Neural progenitor cell (in vitro differentiated cells): ENCODE measurements at places on chromosomes 16 and 17. TPM values are rescaled to one million over a fixed set of nuclear protein-coding genes. Genes with fewer than 3 reads are reported as not detected.

DNA sequence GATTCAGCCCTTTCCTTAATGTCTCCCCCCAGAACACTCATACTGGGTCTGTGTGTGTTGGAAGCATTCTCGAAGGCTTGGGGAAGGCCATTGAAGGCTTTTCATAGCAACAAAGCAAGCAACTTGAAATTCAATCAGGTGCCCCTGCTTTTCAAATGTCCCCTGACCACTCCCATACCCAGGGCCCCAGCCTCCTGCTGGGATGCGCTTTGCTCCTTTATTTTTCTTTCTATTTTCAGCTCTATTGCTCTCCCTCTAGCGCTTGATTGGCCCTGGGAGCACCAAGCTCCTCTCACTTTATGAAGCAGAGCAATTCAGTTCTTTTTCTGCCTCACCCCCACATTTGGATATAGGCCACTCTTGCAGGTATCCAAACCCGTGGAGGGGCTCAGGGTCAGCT lies 92.0 kb downstream of the WSCD1 start:
- no peaks in the 10 kb centered on the region for H3K36me3 ChIP-seq
- H3K4me3 ChIP-seq: no peak overlapping the region
- no peaks in the 10 kb centered on the region for H3K27me3 ChIP-seq
- H3K27ac ChIP-seq: no peak overlapping the region
- DNase-seq: peak; percentile 28

- no peaks in the 10 kb centered on the region for H3K4me1 ChIP-seq
- no peak overlapping the region for H3K4me3 ChIP-seq
- H3K27me3 ChIP-seq: no peaks in the 10 kb centered on the region
- no peak overlapping the region for H3K27ac ChIP-seq
Measured at GRCh38 chr16:12500771-12501170, 302.9 kb downstream of the CPPED1 start.

- H3K4me1 ChIP-seq: peaks cover 21% of the 10 kb centered on the region
- H3K4me3 ChIP-seq: no peak overlapping the region
- H3K27ac ChIP-seq: no peak overlapping the region
- peaks cover 13% of the 10 kb centered on the region for H3K27me3 ChIP-seq
Measured at GRCh38 chr17:332558-333322, 19.9 kb downstream of the RPH3AL start.

GRCh38 chr16:6427621-6428020 lies 905.0 kb upstream of the RBFOX1 start:
- no peak for DNase-seq
- no peak overlapping the region for H3K27ac ChIP-seq
- no peaks in the 10 kb centered on the region for H3K36me3 ChIP-seq
- H3K4me1 ChIP-seq: no peaks in the 10 kb centered on the region

DNA sequence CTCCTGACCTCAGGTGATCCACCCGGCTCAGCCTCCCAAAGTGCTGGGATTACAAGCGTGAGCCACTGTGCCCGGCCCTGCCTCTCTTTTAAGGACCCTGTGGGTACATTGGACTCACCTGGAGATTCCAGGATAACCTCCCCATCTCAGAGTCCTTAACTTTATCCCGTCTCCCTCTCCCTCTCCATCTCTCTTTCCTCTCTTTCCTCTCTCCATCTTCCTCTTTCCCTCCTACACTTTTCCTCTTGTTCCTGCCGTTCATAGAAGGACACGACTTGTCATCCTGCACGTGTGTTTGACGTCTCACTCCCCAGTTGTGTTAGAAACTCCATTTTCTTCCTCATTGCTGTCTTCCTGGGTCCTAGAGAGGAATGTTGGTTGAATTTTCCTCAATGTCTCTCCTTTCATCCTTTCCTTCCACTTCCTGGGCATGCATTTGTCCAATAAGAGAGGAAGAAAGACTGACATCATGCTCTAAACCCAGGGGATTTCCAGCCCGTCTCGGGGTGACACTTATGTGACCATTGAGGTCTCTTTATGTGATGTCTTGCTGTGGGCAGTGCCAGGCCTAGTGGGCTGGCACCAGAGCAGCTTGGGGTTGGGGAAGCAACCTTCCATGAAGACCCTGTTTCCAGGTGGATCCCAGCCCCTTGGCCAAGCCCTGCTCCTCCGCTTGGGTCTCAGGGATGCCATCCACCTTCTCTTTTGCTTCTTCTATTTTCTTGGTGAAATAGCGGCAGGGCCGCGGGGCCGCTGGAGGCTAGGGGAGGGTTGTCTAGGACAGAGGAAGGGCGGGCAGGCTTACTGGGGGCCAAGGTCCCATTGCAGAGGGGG lies 39.8 kb upstream of the IRF8 start:
- H3K4me1 ChIP-seq: no peaks in the 10 kb centered on the region
- no peak for DNase-seq
- no peaks in the 10 kb centered on the region for H3K36me3 ChIP-seq
- H3K27ac ChIP-seq: no peak overlapping the region
- no peak overlapping the region for H3K4me3 ChIP-seq
- H3K27me3 ChIP-seq: peaks cover 3% of the 10 kb centered on the region

DNA sequence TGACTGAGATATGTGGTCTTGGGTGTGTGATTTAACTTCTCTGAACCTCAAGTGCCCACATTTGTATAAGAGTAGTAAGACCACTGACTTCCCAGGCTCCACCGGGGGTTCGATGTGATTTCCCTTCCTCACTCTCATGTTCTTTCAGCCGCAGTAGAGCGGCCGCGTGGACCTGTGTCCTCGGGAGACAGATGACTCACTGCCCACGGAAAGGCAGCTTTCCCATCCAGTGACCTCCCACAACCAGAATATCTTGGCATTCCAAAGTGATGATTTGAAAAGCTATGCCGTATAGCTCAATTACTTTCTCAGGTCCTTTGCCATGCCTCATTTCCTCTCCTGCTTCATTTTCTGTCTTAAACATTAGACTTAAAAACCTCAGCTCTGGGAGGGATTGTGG lies 73.6 kb downstream of the IL21R start:
- no peak overlapping the region for H3K27ac ChIP-seq
- no peaks in the 10 kb centered on the region for H3K4me1 ChIP-seq
- no peak overlapping the region for H3K4me3 ChIP-seq
- no peaks in the 10 kb centered on the region for H3K36me3 ChIP-seq

GRCh38 chr16:6059671-6060070 lies 962.1 kb upstream of the EEF2KMT start:
- no peaks in the 10 kb centered on the region for H3K27me3 ChIP-seq
- DNase-seq: no peak
- H3K36me3 ChIP-seq: no peaks in the 10 kb centered on the region
- no peak overlapping the region for H3K4me3 ChIP-seq
- no peak overlapping the region for H3K27ac ChIP-seq
- no peaks in the 10 kb centered on the region for H3K4me1 ChIP-seq

DNA sequence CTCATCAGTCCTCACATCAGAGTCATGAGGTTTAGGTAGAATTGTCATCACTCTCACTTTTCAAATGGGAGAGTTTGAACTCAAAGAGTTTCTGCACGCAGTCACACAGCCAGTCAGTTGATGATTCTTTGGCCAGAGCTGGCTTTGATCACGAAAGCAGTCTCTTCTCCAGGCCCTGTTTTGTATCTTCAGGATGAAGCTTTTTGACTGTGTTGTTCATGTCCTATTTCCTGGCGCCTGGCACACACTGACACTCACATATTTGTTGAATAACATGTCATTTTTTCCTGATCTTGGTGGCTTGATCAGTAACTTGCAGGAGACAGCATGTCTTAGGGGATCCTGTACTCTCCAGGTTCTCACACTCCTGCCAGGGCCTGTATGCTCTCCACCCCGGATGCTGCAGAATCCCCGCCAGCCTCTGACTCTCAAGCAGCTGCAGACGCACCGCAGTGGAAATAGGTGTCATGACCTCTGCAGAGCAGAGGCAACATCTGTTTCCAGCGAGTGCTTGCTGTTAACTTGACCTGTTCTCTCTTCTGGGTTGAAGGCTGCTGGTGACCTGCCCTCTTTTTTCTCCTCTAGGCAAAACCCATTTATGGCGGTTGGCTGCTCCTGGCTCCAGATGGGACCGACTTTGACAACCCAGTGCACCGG lies 33.0 kb downstream of the MPRIP start:
- no peak overlapping the region for H3K4me3 ChIP-seq
- peaks cover 18% of the 10 kb centered on the region for H3K4me1 ChIP-seq
- no peaks in the 10 kb centered on the region for H3K27me3 ChIP-seq
- no peak overlapping the region for H3K27ac ChIP-seq
- no peaks in the 10 kb centered on the region for H3K36me3 ChIP-seq

GRCh38 chr17:4436381-4436780 lies 2.6 kb downstream of the SPNS3 start:
- no peaks in the 10 kb centered on the region for H3K4me1 ChIP-seq
- no peak overlapping the region for H3K27ac ChIP-seq
- no peak overlapping the region for H3K4me3 ChIP-seq
- H3K36me3 ChIP-seq: no peaks in the 10 kb centered on the region
- no peak for DNase-seq

DNA sequence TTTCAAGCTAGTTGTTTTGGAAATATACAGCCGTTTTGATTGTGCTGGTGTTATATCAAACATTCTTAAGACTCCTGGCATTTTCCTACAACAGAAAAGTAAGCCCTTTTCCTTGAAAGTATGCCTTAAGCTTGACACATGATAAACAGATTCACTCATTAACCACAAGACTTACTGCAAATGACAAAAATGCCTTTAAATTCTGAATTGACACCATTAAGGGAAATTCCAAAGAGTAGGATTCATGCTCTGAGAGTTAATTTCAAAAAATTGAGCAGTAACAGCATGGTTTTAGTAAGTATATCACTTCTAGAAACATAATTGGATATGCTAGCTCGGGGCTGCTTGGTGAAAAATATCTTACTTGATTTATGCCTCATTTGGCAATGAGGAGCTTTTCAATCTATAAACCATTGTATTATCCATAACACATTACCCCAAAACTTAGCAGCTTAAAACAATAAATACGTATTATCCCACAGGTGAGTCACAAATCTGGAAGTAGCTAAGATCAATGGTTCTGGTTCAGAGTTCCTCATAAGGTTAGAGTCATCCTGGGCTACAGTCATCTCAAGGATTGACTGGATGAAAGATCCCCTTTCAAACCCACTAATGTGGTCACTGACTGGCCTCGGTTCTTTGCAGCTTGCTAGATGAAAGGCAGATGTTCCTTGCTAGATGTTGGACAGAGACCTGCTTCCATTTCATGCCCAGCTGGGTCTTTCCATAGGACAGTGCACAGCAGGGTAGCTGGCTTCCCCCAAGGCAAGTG lies 8.2 kb upstream of the PHAF1 start:
- no peak for DNase-seq
- H3K36me3 ChIP-seq: no peaks in the 10 kb centered on the region
- H3K4me3 ChIP-seq: no peak overlapping the region
- H3K27ac ChIP-seq: no peak overlapping the region
- no peaks in the 10 kb centered on the region for H3K4me1 ChIP-seq

- H3K27me3 ChIP-seq: no peaks in the 10 kb centered on the region
- no peak overlapping the region for H3K4me3 ChIP-seq
- DNase-seq: peak; percentile 75
- peaks cover 49% of the 10 kb centered on the region for H3K4me1 ChIP-seq
- H3K27ac ChIP-seq: no peak overlapping the region
Measured at GRCh38 chr17:82105882-82106687, 8.0 kb upstream of the FASN start.

GRCh38 chr17:33028061-33028460 lies 36.4 kb downstream of the SPACA3 start:
- DNase-seq: no peak
- H3K4me3 ChIP-seq: no peak overlapping the region
- H3K27me3 ChIP-seq: no peaks in the 10 kb centered on the region
- no peak overlapping the region for H3K27ac ChIP-seq

GRCh38 chr17:3037259-3037658 lies 26.1 kb downstream of the OR1D5 start:
- H3K27ac ChIP-seq: no peak overlapping the region
- no peaks in the 10 kb centered on the region for H3K27me3 ChIP-seq
- no peak for DNase-seq
- no peak overlapping the region for H3K4me3 ChIP-seq
- no peaks in the 10 kb centered on the region for H3K36me3 ChIP-seq

DNA sequence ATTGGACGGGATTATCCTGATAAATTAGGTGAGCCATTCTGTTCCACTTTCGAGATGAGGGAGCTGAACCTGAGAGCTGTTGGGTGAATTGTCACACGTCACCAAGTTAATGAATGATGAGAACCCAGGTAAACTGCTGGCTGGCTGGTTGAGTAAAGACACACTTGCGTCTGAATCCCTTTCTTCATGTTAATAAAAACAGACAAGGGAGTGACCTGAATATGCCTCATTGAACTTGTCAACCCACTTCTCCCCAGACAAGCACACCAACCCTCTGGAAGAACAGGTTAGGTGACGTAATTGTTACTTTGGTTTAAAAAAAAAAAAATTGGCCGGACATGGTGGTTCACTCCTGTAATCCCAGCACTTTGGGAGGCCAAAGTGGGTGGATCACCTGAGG lies 400.9 kb upstream of the CDH5 start:
- no peak overlapping the region for H3K4me3 ChIP-seq
- H3K27ac ChIP-seq: no peak overlapping the region
- H3K4me1 ChIP-seq: peaks cover 4% of the 10 kb centered on the region

DNA sequence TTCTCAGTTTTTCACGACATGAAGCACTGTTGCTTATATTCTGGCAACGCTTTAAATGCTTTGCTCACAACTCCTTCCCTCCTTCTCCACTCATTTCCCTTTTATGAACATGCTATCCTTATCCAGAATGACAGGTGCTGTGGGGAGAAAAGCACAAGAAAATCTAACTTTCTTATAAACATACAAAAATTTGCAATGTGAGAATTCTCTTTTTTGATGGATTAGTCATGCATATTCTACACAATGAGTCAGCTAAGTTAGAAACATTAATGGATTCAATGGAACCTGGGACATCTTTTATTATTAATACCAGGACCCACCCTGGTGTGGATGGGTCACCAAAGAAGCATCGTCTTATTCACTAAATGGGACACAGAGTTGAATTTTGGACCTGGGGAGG lies 234.6 kb upstream of the CDH5 start:
- H3K27ac ChIP-seq: no peak overlapping the region
- H3K4me3 ChIP-seq: no peak overlapping the region

- peaks cover 14% of the 10 kb centered on the region for H3K4me1 ChIP-seq
- no peak overlapping the region for H3K27ac ChIP-seq
- H3K36me3 ChIP-seq: peaks cover 5% of the 10 kb centered on the region
- no peak for DNase-seq
- no peak overlapping the region for H3K4me3 ChIP-seq
Measured at GRCh38 chr16:84732674-84733352, 33.0 kb downstream of the USP10 start.

ABCC11 gene
- 0.09 TPM in 1 of 2 replicates, not detected in the other for total RNA-seq

ARL17B gene
- 7.1 and 22.4 TPM in 2 replicates for total RNA-seq

TMEM114 gene
- total RNA-seq: 1.3 TPM in 1 of 2 replicates, not detected in the other

CTRL gene
- total RNA-seq: 0.40 and 0.45 TPM in 2 replicates

SMIM36 gene
- total RNA-seq: not detected in 2 replicates
